Nephron progenitor cell (in vitro differentiated cells): ENCODE measurements at places on chromosomes 2 and 18.

- peak overlapping the region; percentile 25 for H3K27ac ChIP-seq
- DNase-seq: no peak
- H3K4me1 ChIP-seq: peaks cover 67% of the 10 kb centered on the region
- H3K4me3 ChIP-seq: no peak overlapping the region
- H3K27me3 ChIP-seq: no peaks in the 10 kb centered on the region
Measured at GRCh38 chr18:28045880-28046279, 131.1 kb downstream of the CDH2 start.

DNA sequence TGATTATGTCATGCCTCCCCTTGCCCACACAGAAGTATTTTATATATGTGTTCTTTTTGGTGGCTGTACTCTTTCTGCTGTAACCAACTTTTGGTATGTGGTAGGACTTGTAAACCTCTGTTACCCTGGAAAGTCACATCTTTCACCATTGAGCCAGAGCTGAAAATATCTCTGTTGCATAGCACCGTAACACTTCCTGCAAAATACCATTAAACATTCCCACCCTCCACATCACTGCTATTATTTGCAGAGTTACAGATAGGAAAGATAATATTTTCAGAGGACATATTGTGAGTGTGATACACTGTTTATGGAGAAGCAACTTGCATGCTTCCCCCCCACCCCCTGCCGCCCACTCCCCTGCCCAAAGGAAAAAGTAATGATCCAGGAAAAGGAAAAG is 44.8 kb downstream of the CAB39 start:
- H3K27ac ChIP-seq: no peak overlapping the region
- peaks cover 21% of the 10 kb centered on the region for H3K4me1 ChIP-seq
- no peak for DNase-seq
- H3K27me3 ChIP-seq: no peaks in the 10 kb centered on the region
- no peak overlapping the region for H3K4me3 ChIP-seq

- peaks cover 4% of the 10 kb centered on the region for H3K36me3 ChIP-seq
- DNase-seq: no peak
- no peak overlapping the region for H3K27ac ChIP-seq
- H3K27me3 ChIP-seq: peaks cover 22% of the 10 kb centered on the region
- H3K4me3 ChIP-seq: no peak overlapping the region
Measured at GRCh38 chr2:890214-890613, 60.4 kb upstream of the SNTG2 start.

- H3K36me3 ChIP-seq: no peaks in the 10 kb centered on the region
- no peak for DNase-seq
- H3K4me1 ChIP-seq: no peaks in the 10 kb centered on the region
- H3K4me3 ChIP-seq: no peak overlapping the region
- H3K27ac ChIP-seq: no peak overlapping the region
Measured at GRCh38 chr2:129738799-129739198, 240.7 kb upstream of the RAB6C start.

DNA sequence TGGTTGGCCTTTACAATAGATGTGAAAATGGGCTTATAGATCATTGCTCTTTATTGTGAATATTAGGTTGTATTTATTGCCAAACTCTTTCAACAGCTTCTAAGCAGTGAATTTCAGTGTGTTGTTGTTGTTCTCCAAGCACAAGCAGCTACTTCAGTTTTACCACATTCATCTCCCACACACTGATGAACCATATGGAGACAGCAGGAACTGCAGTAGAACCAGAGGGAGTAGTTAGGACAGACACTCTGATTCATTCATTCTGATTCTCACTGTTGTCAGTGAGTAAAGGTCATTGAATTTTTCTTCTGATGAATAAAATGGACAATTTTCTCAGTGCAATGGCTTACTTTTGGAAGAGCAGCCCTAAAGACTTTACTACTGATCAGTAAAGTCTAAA is 40.2 kb downstream of the CCDC74A start:
- no peaks in the 10 kb centered on the region for H3K4me1 ChIP-seq
- H3K27ac ChIP-seq: no peak overlapping the region
- H3K36me3 ChIP-seq: no peaks in the 10 kb centered on the region
- DNase-seq: no peak
- H3K4me3 ChIP-seq: no peak overlapping the region

GRCh38 chr2:140355511-140356090 is 1575.4 kb upstream of the NXPH2 start:
- H3K4me3 ChIP-seq: no peak overlapping the region
- H3K4me1 ChIP-seq: no peaks in the 10 kb centered on the region

- DNase-seq: no peak
- H3K4me1 ChIP-seq: no peaks in the 10 kb centered on the region
- H3K4me3 ChIP-seq: no peak overlapping the region
- H3K27me3 ChIP-seq: no peaks in the 10 kb centered on the region
Measured at GRCh38 chr2:144414324-144414845, 105.5 kb downstream of the ZEB2 start.

- H3K4me3 ChIP-seq: no peak overlapping the region
- no peak for DNase-seq
- H3K27ac ChIP-seq: no peak overlapping the region
- no peaks in the 10 kb centered on the region for H3K36me3 ChIP-seq
- no peaks in the 10 kb centered on the region for H3K4me1 ChIP-seq
- H3K27me3 ChIP-seq: peaks cover 13% of the 10 kb centered on the region
Measured at GRCh38 chr2:1990724-1991123, 246.4 kb upstream of the PXDN start.

GRCh38 chr2:98771721-98772524 is 41.0 kb upstream of the MGAT4A start:
- H3K36me3 ChIP-seq: no peaks in the 10 kb centered on the region
- DNase-seq: no peak
- peaks cover 47% of the 10 kb centered on the region for H3K4me1 ChIP-seq
- no peak overlapping the region for H3K27ac ChIP-seq
- H3K4me3 ChIP-seq: no peak overlapping the region

DNA sequence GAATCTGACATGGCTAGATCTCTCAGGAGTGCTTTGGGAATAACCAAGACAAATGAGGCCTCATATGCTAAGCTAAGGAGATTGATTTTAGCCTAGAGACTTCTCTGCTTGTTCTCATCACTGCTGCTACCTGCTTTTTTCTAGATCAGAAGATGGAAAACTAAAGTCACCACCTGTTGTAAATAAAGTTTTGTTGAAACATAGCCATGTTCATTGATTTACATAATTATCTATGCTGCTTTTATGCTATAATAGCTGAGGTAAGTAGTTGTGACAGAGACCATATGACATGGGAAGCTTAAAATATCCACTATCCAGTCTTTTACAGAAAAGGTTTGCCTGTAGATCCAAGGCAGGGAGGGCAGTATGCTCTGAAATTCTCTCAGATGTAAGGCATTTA is 46.1 kb upstream of the CYP26B1 start:
- H3K4me1 ChIP-seq: no peaks in the 10 kb centered on the region
- H3K27ac ChIP-seq: no peak overlapping the region
- H3K27me3 ChIP-seq: peaks cover 4% of the 10 kb centered on the region

DNA sequence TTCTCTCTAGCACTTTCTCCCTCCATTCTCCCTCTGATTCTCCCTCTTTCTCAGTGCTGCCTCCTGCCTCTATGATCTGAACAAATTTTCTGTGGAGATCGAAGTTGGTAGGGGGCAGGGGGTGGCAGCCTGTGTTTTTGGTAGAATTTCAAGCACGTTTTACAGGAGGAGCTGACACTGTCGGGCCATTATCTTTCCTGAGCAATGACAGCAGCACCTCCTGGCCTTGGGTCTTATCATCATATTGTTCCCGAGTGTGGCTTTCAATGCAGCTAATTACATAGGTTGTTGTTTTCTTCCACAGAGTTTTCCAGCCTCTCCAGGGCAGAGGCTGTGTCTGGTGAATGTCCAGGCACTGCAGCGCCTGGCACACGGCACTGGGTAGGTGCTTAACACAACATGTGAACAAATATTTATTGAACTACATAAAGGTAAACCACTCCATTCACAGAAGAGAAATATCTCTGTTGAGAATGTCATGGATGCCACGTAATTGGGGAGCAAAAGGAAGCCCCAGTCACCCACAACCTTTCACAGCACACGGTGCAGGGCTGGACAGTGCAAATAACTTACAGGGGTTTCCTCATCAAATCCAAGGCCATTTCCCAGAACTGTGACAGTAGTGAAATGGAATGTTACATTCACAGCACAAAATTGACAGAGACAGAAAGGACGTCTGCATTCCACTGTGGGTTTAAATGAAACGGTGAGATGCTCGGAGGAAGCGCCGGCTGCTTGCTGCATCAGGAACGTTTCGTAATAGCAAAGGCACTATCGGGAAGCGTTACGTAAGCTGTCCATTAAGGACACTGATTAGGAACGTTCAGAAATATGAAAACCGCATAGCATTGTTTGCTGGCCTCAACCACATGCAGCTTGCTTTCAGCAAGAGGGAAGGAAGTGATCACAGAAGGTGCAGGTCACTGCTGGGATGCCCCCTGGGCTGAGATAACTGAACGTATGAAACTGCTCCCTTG is 6.5 kb upstream of the KCNG2 start:
- H3K36me3 ChIP-seq: no peaks in the 10 kb centered on the region
- no peak for DNase-seq
- peaks cover 5% of the 10 kb centered on the region for H3K4me1 ChIP-seq
- peaks cover 96% of the 10 kb centered on the region for H3K27me3 ChIP-seq
- H3K27ac ChIP-seq: no peak overlapping the region

DNA sequence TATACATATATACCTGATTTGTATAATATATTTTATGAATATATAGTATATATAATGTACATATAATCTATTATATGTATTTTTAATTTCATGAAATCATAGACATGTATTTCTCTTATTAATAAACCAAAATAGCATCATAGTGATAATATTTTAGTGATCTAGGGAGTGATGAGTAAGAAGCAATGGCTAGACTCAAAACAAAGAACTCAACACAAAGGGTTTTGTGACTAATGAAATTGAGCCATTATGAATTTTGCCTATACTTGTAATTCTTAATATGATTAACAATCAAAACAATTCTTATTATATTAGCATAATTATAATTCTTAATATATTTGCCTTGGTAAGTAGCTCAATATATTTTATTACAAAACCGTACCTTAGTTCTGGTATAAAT is 1614.1 kb upstream of the TMEFF2 start:
- no peak overlapping the region for H3K4me3 ChIP-seq
- peaks cover 7% of the 10 kb centered on the region for H3K4me1 ChIP-seq
- H3K36me3 ChIP-seq: no peaks in the 10 kb centered on the region
- no peaks in the 10 kb centered on the region for H3K27me3 ChIP-seq
- no peak for DNase-seq
- H3K27ac ChIP-seq: no peak overlapping the region

GRCh38 chr2:138962686-138963085 is 182.5 kb upstream of the NXPH2 start:
- no peaks in the 10 kb centered on the region for H3K36me3 ChIP-seq
- no peak overlapping the region for H3K4me3 ChIP-seq
- H3K27ac ChIP-seq: no peak overlapping the region
- no peak for DNase-seq
- H3K4me1 ChIP-seq: no peaks in the 10 kb centered on the region

DNA sequence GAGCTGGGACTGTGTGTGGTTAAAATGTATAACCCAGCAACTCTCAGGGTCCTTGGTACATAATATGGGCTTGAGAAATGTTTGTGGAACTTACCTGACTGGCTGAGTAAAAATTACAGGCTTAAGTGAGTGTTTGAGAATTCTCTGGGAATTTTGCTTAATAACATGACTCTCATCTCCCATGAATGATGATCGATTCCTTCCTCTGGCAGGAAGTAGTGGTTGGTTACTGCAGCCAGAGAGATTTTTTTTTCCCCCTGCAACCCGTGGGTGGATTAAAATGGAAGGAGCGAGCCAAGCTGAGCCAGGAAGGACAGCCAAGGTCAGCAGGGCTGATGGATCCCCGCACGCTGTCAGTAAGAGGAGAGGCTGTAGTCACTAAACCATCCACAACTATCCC is 40.6 kb upstream of the RFX8 start:
- H3K4me1 ChIP-seq: peaks cover 28% of the 10 kb centered on the region
- no peak overlapping the region for H3K4me3 ChIP-seq
- H3K36me3 ChIP-seq: no peaks in the 10 kb centered on the region
- H3K27me3 ChIP-seq: no peaks in the 10 kb centered on the region
- H3K27ac ChIP-seq: peak overlapping the region; percentile 72

DNA sequence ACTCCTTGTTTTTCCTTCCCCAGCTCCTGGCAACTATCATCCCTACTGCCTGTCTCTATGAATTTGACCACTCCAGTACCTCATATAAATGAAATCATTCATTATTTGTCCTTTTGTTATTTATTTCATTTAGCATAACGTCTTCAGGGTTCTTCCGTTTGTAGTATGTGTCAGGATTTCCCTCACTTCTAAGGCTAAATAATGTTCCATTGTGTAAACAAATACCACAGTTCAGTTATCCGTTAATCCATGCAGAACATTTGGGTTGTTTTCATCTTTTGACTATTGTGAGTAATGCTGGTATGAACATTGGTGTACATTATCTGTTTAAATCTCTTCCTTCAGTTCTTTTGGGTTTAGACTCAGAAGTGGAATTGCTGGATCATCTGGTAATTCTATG is 18.8 kb downstream of the DYNC2LI1 start:
- DNase-seq: no peak
- peaks cover 51% of the 10 kb centered on the region for H3K36me3 ChIP-seq
- no peaks in the 10 kb centered on the region for H3K4me1 ChIP-seq
- no peak overlapping the region for H3K27ac ChIP-seq
